HuH-7 (cell line): ENCODE measurements at places on chromosomes 3 and 15.

- peak; percentile 41 for DNase-seq
These were observed 844 bp upstream of the PFN2 start for GRCh38 chr3:149971403-149972075.

GRCh38 chr15:38554354-38554753 is 10.3 kb downstream of the RASGRP1 start:
- no peak for DNase-seq

DNA sequence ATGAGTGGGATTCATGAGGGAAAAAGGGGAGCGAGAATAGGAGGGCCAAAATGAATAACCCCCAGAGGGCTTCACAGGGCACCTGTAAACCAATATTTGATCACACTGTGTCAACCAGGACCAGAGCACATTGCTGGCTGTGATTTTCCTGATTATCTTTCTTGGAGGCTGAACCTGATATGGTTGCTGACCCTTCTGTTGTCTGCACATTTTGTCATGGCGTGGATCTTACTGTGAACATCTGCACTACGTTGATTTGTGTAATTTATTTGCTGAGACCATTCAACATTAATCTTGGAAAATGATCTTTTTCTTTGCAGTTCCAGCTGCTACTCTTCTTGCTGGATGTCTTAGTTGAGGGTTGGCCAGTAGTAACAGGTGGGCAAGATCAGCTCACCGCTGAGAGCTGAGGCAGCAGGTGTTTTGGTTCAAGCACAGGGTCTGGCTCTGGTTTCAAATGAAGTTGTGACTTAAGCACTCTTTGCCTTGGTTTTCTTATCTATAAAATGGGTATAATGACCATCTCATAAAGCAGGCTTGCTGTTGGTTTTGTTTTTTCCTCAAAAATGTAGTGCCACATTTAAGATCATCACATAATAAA is 61.2 kb downstream of the ARHGEF26 start:
- DNase-seq = no peak

GRCh38 chr3:38165722-38166387 is 518 bp downstream of the OXSR1 start:
- DNase-seq = peak; percentile 49

GRCh38 chr15:69587723-69588426 is 135.3 kb downstream of the RPLP1 start:
- no peak for DNase-seq

- no peak for DNase-seq
These were observed 111.8 kb upstream of the LYSMD4 start for GRCh38 chr15:99845009-99845408.
